ENCODE measurements at places on chromosomes 4 and X.

- DNase-seq, result no peak
Measured at GRCh38 chr4:153787061-153787560, 1.8 kb downstream of the SFRP2 start.

DNA sequence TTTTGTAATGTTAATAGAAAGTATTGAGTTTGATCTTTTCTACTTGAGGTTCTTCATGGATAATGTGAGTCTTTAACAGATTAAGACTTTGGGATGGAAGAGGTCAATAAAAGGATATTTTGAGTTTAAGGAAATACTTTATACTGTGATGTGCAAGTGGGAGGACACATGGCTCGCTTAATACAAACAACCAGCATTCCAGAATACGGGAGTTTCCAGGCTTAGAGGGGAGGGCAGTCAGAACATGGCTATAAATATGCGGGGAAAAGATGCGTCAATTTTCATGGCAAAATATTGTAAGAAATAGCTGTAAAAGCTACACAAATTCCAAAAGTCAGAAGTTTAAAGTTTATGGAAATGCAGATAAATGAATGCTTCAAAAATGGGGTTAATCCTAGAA, 192.3 kb downstream of the AASDH start:
- DNase-seq, result no peak

DNA sequence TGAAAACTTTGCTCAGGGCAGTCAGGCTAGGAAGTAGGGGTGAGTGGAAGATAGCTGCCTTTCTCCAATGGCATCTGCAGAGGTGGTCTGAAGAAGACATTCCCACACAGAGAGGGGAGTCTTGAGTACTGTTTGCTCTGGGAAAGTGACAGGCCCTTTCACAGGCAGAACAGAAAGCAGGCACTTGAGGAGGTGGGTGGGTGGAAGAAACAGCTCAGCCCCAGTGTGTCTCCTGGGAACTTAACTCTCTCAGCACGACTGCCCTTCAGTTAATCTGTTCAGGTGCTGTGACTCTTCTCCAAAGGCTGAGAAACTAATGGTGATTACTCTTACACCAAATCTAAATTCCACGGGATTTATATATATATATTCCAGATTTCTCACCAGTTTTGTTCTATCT, 28.3 kb downstream of the ENOPH1 start:
- no peak for DNase-seq

DNA sequence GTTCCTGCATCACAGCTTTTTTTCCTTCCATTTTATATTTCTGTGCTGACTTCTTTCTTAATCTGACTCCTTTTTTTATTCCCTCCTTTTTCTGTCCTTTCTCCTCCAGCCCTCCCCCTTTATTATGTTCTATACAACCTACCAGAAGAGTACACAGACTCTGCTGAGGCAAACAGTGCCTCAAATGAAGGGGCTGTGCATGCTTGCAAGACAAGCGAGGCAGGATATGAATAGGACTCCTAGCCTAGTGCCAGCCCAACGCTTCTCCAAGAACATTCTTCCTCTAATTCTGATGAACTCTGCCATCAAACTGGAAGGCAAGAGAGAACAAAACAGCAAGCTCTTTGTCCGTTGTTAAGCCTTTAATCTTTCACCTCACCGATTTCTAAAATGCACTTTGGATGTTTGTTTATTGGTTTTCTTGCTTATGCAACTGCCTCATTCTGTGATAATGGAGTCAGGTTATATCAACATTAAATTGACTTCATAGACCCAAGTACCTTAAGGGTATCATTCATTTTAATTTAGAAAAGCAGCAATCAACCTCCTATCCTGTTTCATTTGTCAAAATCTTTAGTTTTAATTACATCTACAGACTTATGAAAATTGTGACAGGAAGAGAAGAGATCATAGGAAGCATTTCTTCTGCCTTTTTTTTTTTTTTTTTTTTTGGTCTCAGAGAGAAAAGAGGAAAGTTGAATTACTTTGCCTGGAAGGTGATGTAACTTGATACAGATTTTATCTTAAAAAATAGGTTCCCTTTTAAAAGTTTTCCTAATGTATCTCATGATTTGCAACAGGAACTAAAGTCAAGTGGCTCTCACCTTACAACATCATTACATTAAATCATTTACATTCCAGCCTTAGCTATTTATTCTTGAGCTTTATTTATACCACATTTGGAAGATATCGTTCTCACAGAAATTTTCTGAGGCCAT, 284.7 kb upstream of the FTHL17 start:
- DNase-seq, result no peak

Measured in ecto neural progenitor cell (in vitro differentiated cells).